PC-9 (cell line): ENCODE measurements at places on chromosomes 3 and 15.
A peak's percentile ranks its signal among the peaks of the same experiment; 100 is the strongest.

DNA sequence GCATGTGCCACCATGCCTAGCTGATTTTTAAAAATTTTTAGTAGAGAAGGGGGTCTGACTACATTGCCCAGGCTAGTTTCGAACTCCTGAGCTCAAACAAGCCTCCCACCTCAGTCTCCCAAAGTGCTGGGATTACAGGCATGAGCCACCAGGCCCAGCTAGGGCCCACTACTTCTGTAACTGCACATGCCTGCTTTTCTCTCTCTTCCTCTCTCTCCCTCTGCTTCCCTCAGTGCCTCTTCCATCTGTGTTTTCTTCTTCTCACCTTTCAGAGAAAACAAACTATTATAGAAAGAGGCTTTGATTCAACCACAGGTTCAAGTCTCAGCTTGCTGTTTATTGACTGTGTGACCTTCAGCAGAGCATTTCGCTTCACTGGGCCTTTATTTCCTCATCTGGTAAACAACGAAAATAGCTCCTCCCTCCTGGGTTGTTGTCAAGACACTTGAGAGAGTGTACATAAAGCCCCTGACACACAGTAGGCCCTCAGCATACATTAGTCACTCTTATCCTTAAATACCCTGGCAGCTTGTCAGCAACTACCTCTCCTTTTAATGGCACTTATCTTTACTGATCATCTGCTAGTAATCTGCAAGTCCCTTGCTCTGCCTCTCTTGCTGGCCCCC, 10.2 kb downstream of the TADA3 start:
- no peak for DNase-seq

DNA sequence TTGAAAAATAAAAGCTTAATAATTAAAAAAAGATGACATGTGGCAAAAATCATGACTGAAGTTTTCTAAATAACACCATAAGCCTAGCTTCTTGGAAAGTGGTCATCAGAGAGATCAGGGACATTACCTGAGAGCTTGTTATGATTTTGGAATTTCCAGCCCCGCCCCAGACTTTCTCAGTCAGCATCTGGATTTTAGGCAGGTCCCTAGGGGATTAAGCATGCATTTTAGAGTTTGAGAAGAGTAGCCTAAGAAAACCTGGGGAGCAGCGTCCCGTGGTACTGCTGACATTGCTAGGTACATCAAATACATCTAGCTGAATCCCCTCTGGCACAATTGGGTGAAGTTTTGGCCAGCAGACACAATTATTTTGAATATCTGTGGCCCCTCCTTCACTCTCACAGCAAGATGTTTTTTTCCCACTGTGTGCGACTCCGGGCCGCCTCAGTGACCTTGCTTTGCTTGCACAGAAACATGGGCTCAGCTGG, 58.7 kb upstream of the MEF2A start:
- no peak for DNase-seq

GRCh38 chr3:45881078-45882022, 5.0 kb upstream of the CCR9 start:
- peak; percentile 22 for DNase-seq

DNA sequence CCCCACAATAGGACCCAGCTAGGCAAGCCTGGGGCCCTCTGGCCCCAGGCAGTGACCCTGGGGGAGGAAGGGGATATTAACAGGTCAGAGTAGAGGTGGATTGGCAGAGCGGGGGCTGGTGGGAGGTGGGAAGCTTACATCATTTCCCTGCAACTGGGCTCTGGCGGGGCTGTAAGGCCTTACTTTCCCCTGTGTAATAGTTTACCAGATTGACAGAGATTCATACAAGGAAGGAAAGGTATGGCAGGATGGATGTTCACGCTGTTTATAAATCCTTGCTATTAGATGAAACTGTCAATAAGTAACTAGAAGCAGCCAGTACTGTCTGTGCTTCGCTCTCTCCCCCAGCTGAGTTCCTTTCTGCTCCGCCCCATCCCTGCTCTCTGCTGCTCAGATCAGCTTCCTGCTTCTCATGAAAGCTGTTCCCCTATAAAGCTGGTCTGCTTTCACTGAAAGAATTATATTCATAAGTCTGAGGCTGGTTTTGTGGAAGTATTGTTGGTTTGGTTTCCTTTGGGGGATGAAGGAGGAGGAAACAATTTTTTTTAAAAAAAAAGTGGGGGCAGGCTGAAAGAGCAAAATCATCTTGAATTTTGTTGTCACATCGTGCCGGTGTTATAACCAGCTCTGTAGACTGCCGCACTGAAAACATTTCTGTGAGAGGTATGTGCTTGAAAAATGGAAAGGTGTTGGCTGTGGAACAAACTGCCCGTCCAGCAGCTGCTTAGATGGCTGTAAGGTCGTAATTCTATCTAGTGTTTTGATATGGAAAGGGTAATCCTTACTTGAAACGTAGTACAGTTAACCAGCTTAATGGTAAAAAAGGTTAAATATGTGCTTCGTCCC, 76.4 kb downstream of the BBX start:
- DNase-seq: no peak

DNA sequence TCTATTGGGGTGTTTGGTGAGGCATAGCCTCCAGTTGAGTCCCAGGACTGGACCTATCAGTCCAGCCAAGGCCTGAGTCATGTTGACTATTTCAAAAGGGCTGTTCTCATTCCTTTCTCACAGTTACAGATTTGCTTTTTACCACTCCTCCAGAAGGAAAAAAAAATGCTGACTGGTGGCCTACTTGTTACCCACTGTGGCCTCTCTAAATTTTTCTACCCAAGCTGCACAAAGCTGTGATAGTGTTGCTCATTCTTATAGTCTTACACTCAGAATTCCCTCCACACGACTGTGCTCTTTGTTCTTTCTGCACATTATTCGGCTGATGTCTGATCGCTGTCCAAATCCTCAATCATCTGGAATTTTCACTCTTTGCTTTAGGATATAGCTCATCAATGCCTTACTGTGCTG, 1142.2 kb downstream of the IGSF11 start:
- no peak for DNase-seq

- peak; percentile 80 for DNase-seq
These were observed 4.6 kb downstream of the ANXA2 start for GRCh38 chr15:60392986-60393790.

DNA sequence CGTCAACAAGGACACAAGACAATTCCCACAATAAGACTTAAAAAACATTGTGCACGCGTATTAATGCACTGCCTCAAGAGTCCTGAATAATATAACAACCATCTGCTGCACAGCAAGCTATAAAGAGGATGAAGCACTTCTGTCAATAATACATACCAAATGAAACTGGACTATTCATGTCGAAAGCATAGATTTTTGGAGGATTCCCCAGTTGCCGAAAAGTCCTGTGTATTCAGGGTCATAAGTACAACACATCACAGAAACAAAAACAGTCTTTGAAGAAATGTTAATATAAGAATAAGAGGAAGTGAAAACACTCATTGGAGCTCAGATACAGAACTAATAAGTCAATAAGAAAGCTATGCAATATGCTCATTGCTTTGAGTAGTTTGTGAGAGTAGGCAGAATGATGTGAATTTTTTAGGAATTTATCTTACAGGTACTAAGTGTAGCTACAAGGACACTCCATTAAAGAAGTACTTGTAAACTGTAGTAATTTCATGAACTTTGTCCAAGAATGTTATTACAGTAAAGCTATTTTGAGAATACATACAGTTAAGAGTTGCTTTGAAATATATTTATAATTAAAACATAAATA, 31.6 kb downstream of the CBLB start:
- DNase-seq: no peak
